ENCODE measurements at places on chromosomes 3 and 15.
A peak's percentile ranks its signal among the peaks of the same experiment; 100 is the strongest.

DNA sequence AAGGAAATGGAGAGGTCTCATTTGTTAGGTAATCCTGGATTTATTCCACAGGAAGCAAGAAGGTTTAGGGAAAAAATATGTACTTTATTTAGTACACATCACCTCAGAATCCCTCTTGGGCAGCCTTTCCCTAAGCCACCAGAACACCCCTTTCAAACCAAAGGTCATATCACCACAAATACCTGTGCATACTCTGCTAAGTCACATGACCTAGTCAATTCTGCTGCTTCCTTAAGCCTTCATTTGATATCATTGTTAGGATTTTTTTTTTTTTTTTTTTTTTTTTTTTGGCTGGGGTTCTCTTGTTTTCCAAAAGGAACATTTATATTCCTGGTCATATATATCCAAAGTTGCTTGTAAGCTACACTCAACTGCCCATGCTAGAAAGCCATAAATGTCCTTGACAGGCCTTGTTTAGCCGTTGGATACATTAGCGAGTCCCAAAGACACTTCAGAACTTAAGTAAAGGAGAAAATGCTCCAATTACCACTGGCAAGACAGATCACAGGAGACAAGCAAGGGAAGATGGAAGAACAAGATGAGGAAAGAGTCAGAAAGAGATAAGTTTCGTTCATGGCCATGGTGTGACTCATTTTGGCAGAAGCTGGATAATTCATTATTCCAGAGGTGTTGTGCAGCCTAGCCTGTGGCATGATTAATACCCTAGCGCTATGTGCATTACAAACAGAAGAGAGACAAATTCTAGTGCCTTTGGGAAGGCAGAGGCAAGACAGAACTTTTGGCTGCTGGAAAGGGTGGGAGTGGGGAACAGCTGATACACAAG lies 155.6 kb upstream of the SLC2A2 start:
- DNase-seq = peak; percentile 73
- H3K27me3 ChIP-seq = no peaks in the 10 kb centered on the region
- peaks cover 1% of the 10 kb centered on the region for H3K4me1 ChIP-seq
- no peaks in the 10 kb centered on the region for H3K36me3 ChIP-seq
- no peak overlapping the region for H3K4me3 ChIP-seq

DNA sequence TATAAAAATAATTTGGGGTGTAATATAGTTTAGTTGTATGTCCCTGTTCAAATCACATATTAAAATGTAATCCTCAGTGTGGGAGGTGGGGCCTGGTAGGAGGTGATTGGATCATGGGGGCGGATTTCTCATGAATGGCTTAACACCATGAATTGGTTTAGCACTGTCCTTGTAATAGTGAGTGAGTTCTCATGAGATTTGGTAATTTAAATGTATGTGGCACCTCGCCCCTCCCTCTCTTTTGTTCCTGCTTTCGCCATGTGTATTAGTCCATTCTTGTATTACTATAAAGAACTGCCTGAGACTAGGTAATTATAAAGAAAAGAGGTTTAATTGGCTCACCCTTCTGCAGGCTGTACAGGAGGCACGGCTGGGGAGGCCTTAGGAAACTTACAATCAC lies 83.9 kb downstream of the ANXA2 start:
- H3K4me3 ChIP-seq = no peak overlapping the region
- no peaks in the 10 kb centered on the region for H3K4me1 ChIP-seq
- no peaks in the 10 kb centered on the region for H3K36me3 ChIP-seq

DNA sequence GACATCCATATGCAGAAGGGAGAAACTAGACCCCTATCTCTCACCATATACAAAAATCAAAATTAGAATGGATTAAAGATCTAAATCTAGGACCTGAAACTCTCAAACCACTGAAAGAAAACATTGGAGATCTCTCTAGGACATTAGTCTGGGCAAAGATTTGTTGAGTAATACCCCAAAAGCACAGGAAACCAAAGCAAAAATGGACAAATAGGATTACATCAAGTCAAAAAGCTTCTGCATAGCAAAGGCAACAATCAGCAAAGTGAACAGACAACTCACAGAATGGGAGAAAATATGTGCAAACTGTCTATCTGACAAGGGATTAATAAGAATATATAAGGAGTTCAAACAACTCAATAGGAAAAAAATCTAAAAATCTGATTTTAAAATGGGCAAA lies 54.8 kb downstream of the MYO9A start:
- H3K4me1 ChIP-seq = no peaks in the 10 kb centered on the region
- no peak overlapping the region for H3K4me3 ChIP-seq
- H3K36me3 ChIP-seq = no peaks in the 10 kb centered on the region
- H3K27me3 ChIP-seq = no peaks in the 10 kb centered on the region
- no peak overlapping the region for H3K27ac ChIP-seq
- no peak for DNase-seq

- H3K4me1 ChIP-seq = no peaks in the 10 kb centered on the region
- no peak for DNase-seq
- no peak overlapping the region for H3K27ac ChIP-seq
- no peak overlapping the region for H3K4me3 ChIP-seq
Measured at GRCh38 chr3:74534611-74535010, 79.8 kb downstream of the CNTN3 start.

DNA sequence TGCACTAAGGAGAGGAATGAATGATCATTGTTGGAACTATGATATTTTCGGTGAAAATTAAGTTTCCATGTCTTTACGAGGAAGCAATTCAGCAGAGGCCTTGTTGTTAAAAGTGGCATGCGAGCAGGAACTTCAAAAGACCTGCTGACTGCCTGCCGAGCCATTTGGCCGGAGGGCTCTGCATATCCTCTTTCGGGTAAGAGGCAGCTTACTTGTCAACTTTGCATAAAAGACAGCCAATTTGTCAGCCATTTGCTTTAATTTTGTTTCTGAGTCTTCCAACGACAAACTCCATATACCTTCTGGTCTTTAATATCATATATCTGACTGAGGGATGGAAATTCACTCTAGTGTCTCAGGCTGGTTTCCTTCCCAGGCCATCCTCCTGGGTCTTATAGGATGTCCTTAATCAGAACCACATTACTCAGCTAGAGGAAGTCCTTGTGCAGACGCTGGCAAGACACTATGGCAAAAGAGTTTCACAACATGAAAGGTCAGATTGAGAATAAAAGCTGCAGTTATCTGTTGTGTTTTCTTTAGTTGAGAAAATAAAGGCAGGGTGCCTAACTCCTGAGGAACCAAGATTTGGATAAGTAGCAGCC lies 128.7 kb upstream of the WNT5A start:
- no peaks in the 10 kb centered on the region for H3K4me1 ChIP-seq
- H3K27me3 ChIP-seq = peaks cover 24% of the 10 kb centered on the region
- no peak overlapping the region for H3K27ac ChIP-seq
- H3K4me3 ChIP-seq = no peak overlapping the region
- no peaks in the 10 kb centered on the region for H3K36me3 ChIP-seq

- no peak overlapping the region for H3K27ac ChIP-seq
- H3K4me3 ChIP-seq = no peak overlapping the region
- no peaks in the 10 kb centered on the region for H3K27me3 ChIP-seq
- peaks cover 4% of the 10 kb centered on the region for H3K4me1 ChIP-seq
Measured at GRCh38 chr3:54714035-54714434, 213.8 kb downstream of the LRTM1 start.

- H3K27ac ChIP-seq = peak overlapping the region; percentile 25
- peaks cover 41% of the 10 kb centered on the region for H3K36me3 ChIP-seq
- H3K4me1 ChIP-seq = peaks cover 4% of the 10 kb centered on the region
- no peaks in the 10 kb centered on the region for H3K27me3 ChIP-seq
- no peak overlapping the region for H3K4me3 ChIP-seq
- DNase-seq = no peak
Measured at GRCh38 chr15:75606711-75607699, 18.5 kb downstream of the SNUPN start.

- H3K36me3 ChIP-seq = no peaks in the 10 kb centered on the region
- no peak overlapping the region for H3K27ac ChIP-seq
- no peak overlapping the region for H3K4me3 ChIP-seq
- no peaks in the 10 kb centered on the region for H3K27me3 ChIP-seq
- no peak for DNase-seq
- H3K4me1 ChIP-seq = peaks cover 6% of the 10 kb centered on the region
Measured at GRCh38 chr3:30349507-30349906, 256.9 kb upstream of the TGFBR2 start.

- no peak overlapping the region for H3K4me3 ChIP-seq
- H3K36me3 ChIP-seq = peaks cover 8% of the 10 kb centered on the region
- no peak for DNase-seq
- no peaks in the 10 kb centered on the region for H3K27me3 ChIP-seq
Measured at GRCh38 chr3:24224666-24225384, 269.8 kb downstream of the THRB start.

DNA sequence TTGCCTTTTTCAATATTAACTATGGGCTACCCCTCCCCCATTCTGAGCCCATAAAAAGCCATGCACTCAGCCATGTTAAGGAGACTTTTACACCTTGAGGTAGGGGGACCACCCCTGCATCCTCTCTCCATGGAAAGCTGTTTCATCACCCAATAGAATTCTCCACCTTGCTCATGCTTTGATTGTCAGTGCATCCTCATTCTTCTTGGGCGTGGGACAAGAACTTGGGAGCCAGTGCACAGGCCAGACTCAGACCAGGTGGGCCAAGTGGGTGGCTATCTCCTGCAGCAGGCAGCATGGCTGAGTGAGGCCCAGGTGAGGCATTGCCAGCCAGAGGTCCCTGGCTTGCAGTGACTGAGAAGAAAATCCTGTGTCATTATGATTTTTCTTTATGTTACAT lies 357.4 kb upstream of the CDIN1 start:
- no peaks in the 10 kb centered on the region for H3K27me3 ChIP-seq
- H3K4me3 ChIP-seq = no peak overlapping the region
- no peak overlapping the region for H3K27ac ChIP-seq

- no peaks in the 10 kb centered on the region for H3K27me3 ChIP-seq
- no peak overlapping the region for H3K27ac ChIP-seq
- DNase-seq = no peak
Measured at GRCh38 chr3:187257992-187258692, 33.4 kb downstream of the MASP1 start.

GRCh38 chr15:52261498-52262242 lies 33.9 kb downstream of the MYO5C start:
- H3K4me1 ChIP-seq = peaks cover 29% of the 10 kb centered on the region
- no peaks in the 10 kb centered on the region for H3K36me3 ChIP-seq
- DNase-seq = peak; percentile 81
- peak overlapping the region; percentile 12 for H3K27ac ChIP-seq

DNA sequence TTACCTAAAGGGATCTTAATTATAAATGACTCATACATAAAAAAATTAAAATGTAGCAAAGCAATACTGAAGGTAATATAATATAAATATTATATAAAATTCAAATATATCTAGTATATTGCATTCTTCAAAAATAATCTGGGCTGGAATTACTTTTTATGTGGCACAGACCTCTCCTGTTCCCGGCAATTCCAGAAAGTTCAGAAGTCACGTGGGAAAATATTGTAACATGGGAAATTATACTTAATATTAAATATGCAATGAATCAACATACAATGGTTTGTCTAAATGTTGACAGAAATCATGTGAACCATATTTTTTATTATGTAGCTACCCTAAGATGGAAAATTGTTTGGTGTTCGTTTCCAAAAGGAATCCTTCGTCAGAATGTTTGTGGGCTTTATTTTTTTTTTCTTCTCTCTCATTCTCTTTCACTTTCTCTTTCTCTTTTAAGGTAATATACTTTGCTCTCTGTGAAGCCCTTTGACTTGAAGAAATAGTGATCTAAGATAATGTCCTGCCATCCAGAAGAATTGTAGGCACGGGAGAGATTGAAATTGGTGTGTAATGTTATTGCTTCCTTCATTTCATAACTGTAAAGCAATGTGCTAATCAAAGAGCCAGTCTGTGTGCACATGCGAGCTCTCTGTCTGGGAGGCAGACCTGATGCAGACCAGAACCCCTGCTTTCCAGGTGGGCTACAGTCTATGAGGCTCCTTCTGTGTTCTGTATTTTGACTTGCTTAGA lies 559.4 kb downstream of the NR2F2 start:
- no peak overlapping the region for H3K4me3 ChIP-seq
- DNase-seq = peak; percentile 48
- H3K4me1 ChIP-seq = no peaks in the 10 kb centered on the region
- H3K27me3 ChIP-seq = no peaks in the 10 kb centered on the region

- no peak overlapping the region for H3K4me3 ChIP-seq
- no peaks in the 10 kb centered on the region for H3K4me1 ChIP-seq
- DNase-seq = peak; percentile 29
- no peaks in the 10 kb centered on the region for H3K36me3 ChIP-seq
- H3K27ac ChIP-seq = no peak overlapping the region
- H3K27me3 ChIP-seq = no peaks in the 10 kb centered on the region
Measured at GRCh38 chr15:49697121-49697520, 76.3 kb downstream of the DTWD1 start.

- no peak overlapping the region for H3K4me3 ChIP-seq
- peaks cover 37% of the 10 kb centered on the region for H3K36me3 ChIP-seq
- H3K27me3 ChIP-seq = no peaks in the 10 kb centered on the region
- peaks cover 2% of the 10 kb centered on the region for H3K4me1 ChIP-seq
Measured at GRCh38 chr3:172340583-172340982, 107.7 kb downstream of the GHSR start.

- peak; percentile 36 for DNase-seq
- no peaks in the 10 kb centered on the region for H3K36me3 ChIP-seq
- H3K27ac ChIP-seq = no peak overlapping the region
- peak overlapping the region; percentile 66 for H3K4me3 ChIP-seq
- H3K4me1 ChIP-seq = peaks cover 40% of the 10 kb centered on the region
Measured at GRCh38 chr3:138950006-138950644, 3.1 kb downstream of the FOXL2NB start.

- H3K36me3 ChIP-seq = no peaks in the 10 kb centered on the region
- H3K4me1 ChIP-seq = no peaks in the 10 kb centered on the region
- DNase-seq = peak; percentile 88
- no peaks in the 10 kb centered on the region for H3K27me3 ChIP-seq
- H3K4me3 ChIP-seq = no peak overlapping the region
Measured at GRCh38 chr3:110521019-110521418, 550.6 kb upstream of the NECTIN3 start.
